SIG-M5 (cell line): ENCODE measurements at places on chromosomes 2 and 18.

GRCh38 chr2:68383778-68384177 is 18.7 kb downstream of the PLEK start:
- DNase-seq, result no peak

DNA sequence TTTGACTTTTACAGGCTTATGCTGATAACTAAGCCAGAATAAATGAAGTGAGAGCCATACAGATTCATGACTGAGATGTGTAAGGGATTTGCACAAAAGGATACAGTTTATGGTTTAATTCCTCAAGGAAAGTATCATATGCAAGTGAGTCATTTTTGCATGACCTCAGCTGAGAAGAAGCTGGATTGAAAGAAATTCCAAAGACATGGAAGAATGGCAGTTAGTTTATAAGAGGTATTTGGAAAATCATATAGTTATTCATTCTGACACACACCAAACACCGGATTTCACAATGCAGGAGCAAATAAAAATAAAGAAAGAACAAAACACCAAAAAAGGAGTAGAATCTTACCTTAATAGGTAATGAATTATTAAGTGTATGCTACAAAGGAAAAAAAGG is 83.2 kb upstream of the RND3 start:
- DNase-seq, result no peak

GRCh38 chr2:179811042-179811441 is 50.4 kb downstream of the ZNF385B start:
- DNase-seq, result no peak

- DNase-seq, result no peak
Observed at GRCh38 chr2:231565887-231566594, 26.6 kb upstream of the TEX44 start.

- no peak for DNase-seq
Observed at GRCh38 chr18:32091325-32091723, 350 bp upstream of the RNF138 start.

GRCh38 chr2:68734688-68735525 is at the start of gene ARHGAP25:
Gene ARHGAP25, plus strand, starts transcription at chr2:68734811. Its CDS starts 389 bp downstream, at chr2:68735200.
- peak; percentile 95 for DNase-seq

GRCh38 chr2:27922842-27923241 is 32.3 kb downstream of the BABAM2 start:
- DNase-seq, result no peak
